Activated CD8-positive, alpha-beta memory T cell treated with anti-CD3 and anti-CD28 coated beads for 1 hour (primary cell): ENCODE measurements at places on chromosomes 13 and 19.

GRCh38 chr13:58324161-58324560 is 692.6 kb downstream of the PCDH17 start:
- DNase-seq = no peak

DNA sequence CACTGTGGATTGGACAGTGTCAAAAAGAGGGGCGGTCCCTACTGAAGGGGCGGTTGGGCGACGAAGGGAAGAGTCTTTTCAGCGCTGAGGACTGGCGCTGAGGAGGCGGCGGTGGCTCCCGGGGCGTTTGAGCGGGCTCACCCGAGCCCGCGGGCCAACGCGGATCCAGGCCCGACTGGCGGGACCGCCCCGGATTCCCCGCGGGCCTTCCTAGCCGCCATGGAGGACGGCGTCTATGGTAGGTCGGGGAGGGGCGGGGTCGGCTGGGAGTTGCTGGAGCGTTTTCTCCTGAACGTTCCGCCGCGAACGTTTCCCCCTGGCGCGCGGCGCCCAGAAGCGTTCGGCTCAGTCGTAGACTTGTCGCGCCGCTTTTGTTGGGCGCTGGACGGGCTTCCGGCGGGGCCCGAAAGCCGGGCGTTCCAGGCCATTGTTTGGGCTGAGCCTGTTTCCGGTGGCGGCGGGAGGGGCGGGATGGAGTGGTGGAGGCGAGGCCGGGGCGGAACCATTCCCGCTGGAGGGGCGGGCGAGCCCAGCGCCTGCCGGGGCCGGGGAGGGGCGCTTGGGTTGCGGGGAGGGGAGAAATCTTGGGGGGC is at the start of gene CYTH2:
TSS of gene CYTH2 (plus strand) at position 81 of the 593 bp plus-strand sequence. CDS start at position 220, 139 bp downstream.
- DNase-seq = no peak

- no peak for DNase-seq
These were observed 56.5 kb downstream of the DCLK1 start for GRCh38 chr13:36074659-36075058.

DNA sequence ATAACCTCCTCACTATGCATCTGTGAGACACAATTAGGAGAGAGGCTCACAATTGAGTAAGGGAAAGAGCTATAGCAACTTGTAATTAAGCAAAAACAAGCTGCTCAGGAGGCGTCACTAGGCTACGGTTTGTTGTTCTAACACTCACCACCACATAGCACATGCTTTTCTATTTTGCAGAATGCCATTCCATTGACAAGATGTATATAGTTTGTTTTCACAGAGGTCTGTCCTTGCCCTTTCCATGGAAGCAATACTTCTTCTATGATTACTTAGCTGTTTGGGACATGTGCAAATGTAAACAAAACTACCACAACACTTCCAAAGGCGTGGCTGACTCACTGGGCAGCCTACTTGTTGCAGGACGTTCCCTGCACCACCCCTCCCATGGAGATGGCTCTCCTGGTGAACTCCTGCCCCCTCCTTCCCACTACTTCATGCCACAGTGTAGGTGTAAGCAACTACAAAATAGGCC is 33.9 kb upstream of the FAM216B start:
- DNase-seq = no peak

DNA sequence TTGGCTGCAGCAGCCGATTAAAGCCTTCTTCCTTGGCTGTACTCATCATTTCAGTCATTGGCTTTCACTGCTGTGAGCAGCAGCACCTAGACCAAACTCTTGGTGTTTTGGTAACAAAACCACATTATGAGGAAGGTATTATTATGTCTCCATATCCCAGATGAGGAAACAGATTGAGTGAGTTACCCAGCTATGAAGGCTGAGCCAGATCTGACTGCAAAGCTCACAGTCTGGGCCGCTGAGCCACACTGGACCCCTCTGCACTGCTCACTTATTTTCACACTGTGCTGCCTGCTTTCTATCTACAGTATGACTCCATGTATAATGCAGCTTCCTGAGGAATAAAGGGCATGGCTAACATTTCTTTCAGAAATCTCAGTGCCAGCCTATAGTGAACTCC is 24.5 kb downstream of the CRYL1 start:
- DNase-seq = no peak

- no peak for DNase-seq
These were observed 328.5 kb downstream of the KLF5 start for GRCh38 chr13:73387318-73387717.

GRCh38 chr13:48403151-48403631 is 9.7 kb downstream of the LPAR6 start:
- DNase-seq = no peak

DNA sequence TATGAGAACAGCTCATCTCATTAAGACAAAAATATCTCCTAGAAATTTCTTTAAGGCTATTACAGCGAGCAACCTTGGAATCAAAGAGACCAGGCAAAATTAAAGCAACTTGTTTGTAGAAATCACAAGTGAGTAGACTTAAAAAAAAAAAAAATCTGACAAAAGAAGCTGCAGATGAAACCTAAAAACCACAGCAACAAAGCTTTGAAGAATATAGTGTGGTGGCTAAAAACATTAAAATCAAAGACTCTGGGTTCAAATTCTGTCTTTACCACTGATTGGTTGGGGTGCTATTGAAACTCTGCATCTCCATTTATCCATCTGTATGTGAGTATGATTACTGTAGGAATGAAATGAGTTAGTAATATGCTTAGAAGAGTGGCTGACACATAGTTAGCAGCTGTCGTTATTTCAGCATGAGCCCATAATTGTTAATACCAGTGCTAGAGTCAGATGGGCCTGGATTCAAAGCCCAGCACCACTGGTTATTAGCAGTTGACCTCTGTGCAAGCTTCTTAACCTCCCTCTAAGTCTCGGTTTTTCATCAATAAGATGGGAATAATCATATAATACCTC is 157.6 kb downstream of the FOXO1 start:
- DNase-seq = no peak

GRCh38 chr13:41788552-41788951 is 172.4 kb downstream of the VWA8 start:
- DNase-seq = no peak

- DNase-seq = no peak
These were observed 32.8 kb downstream of the PEPD start for GRCh38 chr19:33488826-33489225.

DNA sequence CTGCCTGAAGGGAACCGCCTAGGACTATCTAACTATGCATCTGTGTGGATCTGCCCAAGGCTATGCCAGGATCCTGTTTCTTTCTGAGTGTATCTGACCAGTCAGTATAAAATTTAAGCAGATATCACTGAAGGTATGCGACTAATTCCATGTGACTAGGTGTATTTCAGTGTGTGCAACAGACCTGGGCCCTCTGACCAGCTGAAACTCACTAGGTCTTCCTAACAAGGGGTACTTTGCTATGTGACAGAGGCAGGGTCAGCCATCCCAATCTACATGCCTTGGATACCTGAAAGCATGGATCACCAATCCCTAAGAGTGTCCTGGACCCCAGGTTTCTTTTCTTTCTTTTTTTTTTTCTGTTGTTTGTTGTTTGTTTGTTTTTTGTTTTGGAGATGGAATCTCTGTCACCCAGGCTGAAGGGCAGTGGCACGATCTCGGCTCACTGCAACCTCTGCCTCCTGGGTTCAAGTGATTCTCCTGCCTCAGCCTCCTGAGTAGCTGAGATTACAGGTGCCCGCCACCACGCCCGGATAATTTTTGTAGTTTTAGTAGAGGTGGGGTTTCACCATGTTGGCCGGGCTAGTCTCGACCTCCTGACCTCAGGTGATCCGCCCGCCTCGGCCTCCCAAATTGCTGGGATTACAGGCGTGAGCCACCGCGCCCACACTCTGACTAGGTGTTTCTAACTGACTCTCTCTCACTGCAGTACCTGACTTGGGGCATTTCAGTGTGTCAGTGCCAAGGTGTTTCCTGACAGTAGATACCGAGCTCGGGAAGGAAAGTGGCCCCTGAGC is 43.5 kb downstream of the FCGBP start:
- DNase-seq = no peak

GRCh38 chr13:97975280-97975847 is 21.9 kb downstream of the IPO5 start:
- DNase-seq = no peak

GRCh38 chr19:39745643-39746042 is 7.8 kb upstream of the CLC start:
- no peak for DNase-seq

- no peak for DNase-seq
These were observed 15.1 kb upstream of the NCCRP1 start for GRCh38 chr19:39181500-39182173.
